ENCODE measurements at places on chromosomes 12 and 14. TPM values are rescaled to one million over a fixed set of nuclear protein-coding genes. Genes with fewer than 3 reads are reported as not detected.

The PIGH gene
- total RNA-seq, result 17.3 TPM

The WSCD2 gene
- total RNA-seq, result not detected

The GDF11 gene
- 5.3 TPM for total RNA-seq

The PIWIL1 gene
- total RNA-seq, result not detected

The RHOJ gene
- total RNA-seq, result 1.5 TPM

The KRT6A gene
- 25.6 TPM for total RNA-seq

The FOXG1 gene
- total RNA-seq, result under 0.01 TPM

The STON2 gene
- not detected for total RNA-seq

The ABHD12B gene
- not detected for total RNA-seq

The GOLGA5 gene
- total RNA-seq, result 86.7 TPM

The ARHGDIB gene
- 46.7 TPM for total RNA-seq

The DMAC2L gene
- total RNA-seq, result 7.7 TPM

The SERPINA10 gene
- total RNA-seq, result not detected

The PAPLN gene
- total RNA-seq, result 1.6 TPM

The CDK2 gene
- 7.2 TPM for total RNA-seq

The SIX6 gene
- not detected for total RNA-seq

The EML5 gene
- total RNA-seq, result under 0.01 TPM

The KRT75 gene
- total RNA-seq, result not detected

The AKAP6 gene
- 4.7 TPM for total RNA-seq

The C12orf50 gene
- total RNA-seq, result not detected

The NGB gene
- total RNA-seq, result not detected

The NTN4 gene
- total RNA-seq, result 16.3 TPM

The SSPN gene
- 2.2 TPM for total RNA-seq

The FITM1 gene
- not detected for total RNA-seq

The MED13L gene
- 155 TPM for total RNA-seq

The MLEC gene
- total RNA-seq, result 121 TPM

The CDK4 gene
- 304 TPM for total RNA-seq

The RPS6KL1 gene
- total RNA-seq, result 1.4 TPM

The CMKLR1 gene
- 7.4 TPM for total RNA-seq

The OR9K2 gene
- not detected for total RNA-seq

The KRT86 gene
- not detected for total RNA-seq

The LPAR5 gene
- not detected for total RNA-seq

The KNTC1 gene
- 4.8 TPM for total RNA-seq

The DPPA3 gene
- not detected for total RNA-seq

The B4GALNT3 gene
- total RNA-seq, result not detected

The CCDC198 gene
- not detected for total RNA-seq

The MEG3 gene
- 351 TPM for total RNA-seq

The CD27 gene
- 0.29 TPM for total RNA-seq

The OAS2 gene
- 5.0 TPM for total RNA-seq

The HNRNPC gene
- 701 TPM for total RNA-seq

The FZD10 gene
- not detected for total RNA-seq
